HepG2 (cell line): ENCODE measurements at places on chromosomes 11 and 22.
A peak's percentile ranks its signal among the peaks of the same experiment; 100 is the strongest.

- DNase-seq: no peak
Measured at GRCh38 chr22:19966908-19967750, 25.5 kb upstream of the TXNRD2 start.

DNA sequence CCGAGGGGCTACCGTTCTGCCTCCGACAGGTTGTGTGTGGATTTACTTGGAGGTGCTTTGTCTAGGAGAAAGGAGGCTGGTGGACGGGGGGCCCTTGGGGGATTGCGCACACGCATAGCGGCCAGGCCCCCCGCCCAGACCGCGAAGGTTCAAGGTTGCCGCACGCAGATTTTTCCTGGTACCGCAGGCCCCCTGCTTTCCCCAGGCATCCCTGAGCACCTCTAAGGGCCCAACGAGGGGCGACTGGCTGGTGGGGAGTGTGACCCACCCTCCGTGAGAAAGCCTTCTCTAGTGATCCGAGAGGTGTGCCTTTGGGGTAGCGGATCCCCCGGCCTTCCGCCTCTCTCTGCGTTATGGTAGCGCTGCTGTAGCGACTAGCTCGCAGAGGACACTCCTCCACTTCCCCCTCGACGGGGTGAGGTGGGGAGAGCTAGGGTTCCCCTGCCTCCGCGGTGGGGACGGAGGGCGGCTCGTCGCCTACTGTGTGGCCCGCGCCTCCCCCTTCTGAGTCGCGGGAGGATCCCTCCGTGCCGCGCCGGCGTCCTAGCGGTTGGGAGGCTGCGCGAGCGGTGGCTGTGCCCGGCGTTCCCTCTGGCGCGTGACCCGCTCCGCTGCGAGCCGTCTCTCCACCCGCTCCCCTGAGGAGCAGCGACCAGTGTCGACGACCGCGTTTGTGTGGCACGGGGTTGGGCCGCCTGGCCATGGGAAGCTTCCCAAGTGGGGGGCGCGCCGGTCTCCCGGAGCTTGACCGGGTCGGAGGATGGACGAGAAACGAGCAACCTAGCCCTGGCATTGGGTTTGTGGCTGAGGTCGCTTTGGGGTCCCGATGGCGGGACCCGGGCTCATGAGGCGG, 3900.0 kb upstream of the OR11H1 start:
- no peak for DNase-seq

GRCh38 chr11:70454197-70454767, 56.0 kb downstream of the CTTN start:
- DNase-seq: no peak

DNA sequence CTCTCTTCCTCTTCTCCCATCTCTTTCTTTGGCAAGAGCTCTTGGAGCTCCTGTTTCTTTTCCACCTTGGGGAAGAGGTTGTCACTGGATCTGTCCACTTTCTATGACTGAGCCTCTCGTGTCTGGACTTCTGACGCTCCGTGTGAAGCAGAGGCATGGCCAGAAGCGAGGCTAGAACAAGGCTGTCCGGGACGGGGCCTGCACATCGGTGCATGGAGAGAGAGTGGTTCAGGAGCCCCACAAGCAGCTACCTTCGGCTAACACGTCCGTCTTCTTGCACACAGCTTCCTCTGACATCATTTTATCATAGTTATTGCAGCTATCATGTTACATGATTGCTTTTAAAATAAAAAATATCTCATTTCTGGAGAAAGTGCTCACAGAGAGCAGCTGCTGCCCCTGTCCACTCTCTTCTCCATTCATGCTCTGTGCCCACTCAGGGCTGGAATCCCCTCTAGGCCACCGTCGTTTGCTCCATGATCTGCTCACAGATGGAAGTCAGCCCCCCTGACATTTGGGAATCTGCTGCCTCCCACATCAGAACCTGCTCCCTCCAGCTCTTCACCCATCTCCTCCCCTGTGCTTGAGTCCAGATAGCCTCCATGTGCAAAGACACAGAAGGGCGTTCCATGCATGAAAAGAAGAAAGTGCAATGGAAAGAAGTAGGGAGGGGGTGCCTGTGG, 308.4 kb downstream of the NTM start:
- DNase-seq: no peak

- no peak for DNase-seq
Measured at GRCh38 chr22:48566741-48567140, 1260.9 kb downstream of the BRD1 start.

GRCh38 chr11:72224564-72225410, at the start of gene INPPL1:
TSS of gene INPPL1 (plus strand) at chr11:72224767. CDS start at chr11:72224985, 218 bp downstream.
- no peak for DNase-seq

- DNase-seq: no peak
Measured at GRCh38 chr11:72574548-72575460, 99.4 kb downstream of the PDE2A start.

- no peak for DNase-seq
Measured at GRCh38 chr22:31952472-31952871, 8.1 kb downstream of the YWHAH start.

GRCh38 chr11:6328321-6328720, 8.0 kb upstream of the CAVIN3 start:
- no peak for DNase-seq

DNA sequence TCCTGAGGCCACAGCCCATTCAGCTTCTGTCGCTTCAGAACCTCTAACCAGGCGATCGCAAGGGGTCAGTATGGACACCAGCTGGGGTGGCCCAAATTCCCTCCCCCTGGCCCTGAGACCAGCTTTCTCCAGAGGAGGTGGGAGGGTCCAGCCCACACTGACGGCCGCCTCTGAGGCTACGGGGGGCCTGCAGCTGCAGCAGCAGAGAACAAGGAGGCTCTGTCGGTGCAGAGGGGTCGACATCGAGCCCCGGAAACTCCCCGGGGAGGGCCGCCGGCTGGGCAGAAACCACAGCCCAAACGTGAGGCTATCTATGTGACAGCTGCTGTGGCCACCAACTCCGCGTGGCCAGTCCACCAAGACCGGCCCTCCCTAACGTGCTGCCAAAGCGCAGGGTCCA, 40.8 kb downstream of the ELFN2 start:
- DNase-seq: no peak

DNA sequence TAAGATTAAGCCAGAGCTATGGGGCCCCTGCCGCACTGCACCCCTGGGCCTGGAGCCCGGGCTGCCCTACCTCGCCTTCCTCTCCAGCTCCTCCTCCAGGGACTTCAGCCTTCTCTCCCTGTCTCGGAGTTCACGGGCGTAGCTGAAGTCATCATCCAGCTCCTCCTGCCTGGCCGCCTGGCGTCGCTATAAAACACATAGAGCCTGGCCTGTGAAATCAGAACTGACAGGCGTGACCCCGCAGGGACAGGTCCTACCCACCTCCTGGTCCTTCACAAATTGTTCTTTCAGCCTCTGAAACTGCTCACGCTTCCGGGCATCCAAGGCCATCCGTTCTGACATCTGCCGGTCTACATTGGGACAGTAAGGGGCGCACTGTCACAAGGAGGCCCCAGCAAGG, 20.8 kb downstream of the TUBGCP6 start:
- DNase-seq: no peak

DNA sequence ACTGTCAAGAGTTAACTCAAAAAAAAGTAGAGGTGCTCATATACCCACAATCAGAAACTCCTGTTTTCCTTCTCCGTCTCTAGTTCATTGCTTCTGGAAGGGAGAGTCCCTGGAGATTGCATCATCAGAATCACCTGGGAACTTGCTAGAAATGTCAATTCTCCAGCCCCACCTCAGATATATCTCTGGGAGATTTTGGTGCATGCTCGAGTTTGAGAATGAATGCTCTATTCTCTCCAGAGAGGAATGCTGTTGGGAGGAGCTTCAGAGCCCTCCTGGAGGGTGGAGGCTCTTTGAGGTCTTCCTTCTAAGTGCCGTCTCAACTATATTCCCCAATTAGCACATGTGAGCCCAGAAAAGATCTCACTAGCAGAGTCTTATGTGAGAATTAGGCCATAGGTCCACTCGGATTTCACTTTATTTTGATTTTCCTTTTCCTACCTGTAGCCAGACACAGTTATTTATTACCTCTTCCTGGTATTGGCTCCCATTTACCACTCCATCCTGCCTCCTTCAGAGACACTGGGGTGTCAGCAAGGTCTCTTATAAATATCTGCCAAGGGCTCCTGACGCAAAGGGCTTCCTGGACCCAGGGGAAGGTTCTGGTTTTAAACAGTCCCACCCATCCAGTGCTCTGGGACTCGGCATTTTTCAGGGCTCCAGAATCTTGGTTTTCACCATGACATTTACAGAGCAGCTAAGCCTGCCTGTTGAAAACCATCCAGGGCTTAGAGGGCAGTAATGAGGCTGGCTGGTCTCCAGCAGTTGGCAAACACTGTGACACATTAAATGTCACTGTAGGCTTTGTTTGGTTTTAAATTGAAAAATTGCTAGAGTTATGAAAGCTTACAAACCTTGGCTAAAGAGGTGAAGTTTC, 136.2 kb downstream of the CD44 start:
- DNase-seq: peak; percentile 3
